ENCODE measurements at places on chromosomes 7 and 10.

- DNase-seq: no peak
These were observed 8.9 kb upstream of the GPER1 start for GRCh38 chr7:1078985-1079384.

DNA sequence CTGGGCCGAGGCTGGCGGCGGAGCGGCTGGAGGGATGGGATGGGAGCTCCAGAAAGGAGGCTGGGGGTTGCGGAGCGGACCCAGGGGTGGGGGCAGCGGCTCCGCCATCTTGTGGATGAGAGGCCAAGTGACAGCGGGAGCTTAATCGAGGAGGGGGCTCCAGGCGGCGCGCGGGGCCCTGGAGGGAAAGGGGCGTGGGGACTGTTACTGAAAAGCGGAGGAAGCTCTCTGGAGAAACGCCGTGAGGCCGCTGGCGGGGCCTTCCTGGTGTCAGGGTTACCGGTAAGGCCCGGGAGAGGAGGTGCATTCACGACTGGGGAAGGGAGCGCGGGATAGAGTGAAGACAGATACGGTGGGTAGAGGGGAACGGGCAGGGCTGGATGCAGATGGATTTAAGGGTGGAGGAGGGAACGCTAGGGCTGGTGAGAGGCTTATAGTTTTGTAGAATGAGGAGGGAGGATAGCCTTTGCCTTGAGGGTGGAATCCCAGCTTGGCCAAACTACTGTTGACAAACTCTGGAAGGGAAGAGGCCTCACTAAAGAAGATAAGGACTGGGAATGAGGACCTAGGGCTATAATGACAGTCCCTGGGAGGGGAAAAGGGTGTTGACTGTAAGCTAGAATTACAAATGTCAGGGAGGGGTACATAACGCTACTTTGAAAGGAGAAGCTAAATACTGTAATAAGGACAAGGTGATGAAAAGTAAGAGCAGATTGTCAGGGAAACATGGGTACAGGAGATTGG is 535 bp downstream of the BTRC start:
- peak; percentile 24 for DNase-seq

DNA sequence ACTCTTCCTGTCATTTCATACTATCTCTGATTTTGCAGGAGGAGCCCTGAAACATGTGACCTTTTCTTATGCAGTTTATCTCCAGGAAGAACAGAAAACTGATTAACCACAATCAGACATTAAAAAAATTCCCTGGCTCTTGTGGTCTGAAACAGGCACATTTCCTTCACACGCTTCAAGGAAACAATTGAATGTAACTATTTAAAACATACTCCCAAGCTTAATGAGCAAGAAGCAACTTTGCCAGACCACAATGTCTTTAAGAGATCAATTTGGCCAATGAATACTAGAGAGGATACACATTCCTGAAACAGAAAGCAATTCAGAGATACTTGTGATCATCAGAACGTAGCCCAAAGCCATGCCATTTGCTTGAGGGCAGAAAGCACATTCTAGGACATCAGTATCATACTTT is 65.8 kb downstream of the PIP4K2A start:
- peak; percentile 71 for DNase-seq

- DNase-seq: no peak
These were observed 41.2 kb downstream of the LRRC18 start for GRCh38 chr10:48898426-48898825.

DNA sequence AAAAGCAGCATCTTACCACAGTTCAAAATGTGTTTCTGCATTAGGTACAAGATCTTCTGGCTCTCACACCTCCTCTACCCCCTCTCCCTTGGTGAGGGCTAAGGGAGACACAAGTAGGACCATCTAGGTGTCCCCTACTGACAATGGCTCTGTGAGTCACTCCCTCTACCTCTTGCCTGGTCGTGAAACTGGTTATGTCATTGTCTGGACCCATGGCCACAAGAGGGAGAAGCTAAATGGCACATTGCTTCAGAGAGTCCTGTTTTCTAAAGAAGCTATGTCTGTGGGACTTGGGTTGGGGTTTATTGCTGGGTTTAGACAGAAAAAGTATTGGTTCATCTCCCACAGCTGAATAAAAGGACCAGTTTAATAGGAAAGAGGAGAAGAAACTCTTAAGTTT is 4.0 kb upstream of the PLXNA4 start:
- DNase-seq: no peak

DNA sequence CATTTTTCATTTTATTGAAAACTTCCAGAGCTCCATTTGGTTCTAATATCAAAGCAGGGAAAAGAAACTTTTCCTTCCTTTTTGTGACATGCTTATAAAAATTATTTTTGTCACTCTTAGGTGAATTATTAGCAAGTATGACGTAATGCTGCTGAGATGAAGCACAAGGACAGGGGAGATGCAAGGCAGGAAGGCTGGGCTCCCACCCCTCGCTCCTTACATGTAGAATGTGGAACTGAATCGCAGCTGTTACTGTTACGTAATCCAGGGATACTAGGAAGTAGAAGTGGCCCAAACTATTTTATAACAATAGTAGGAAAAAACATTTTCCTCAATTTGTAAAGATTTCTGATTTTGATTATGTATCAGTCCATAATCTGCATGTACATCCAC is 17.1 kb upstream of the GTPBP4 start:
- no peak for DNase-seq

- DNase-seq: no peak
These were observed 33.4 kb upstream of the AFAP1L2 start for GRCh38 chr10:114437473-114438292.

GRCh38 chr10:59037018-59037389 is 139.4 kb upstream of the PHYHIPL start:
- no peak for DNase-seq

- DNase-seq: no peak
These were observed 46.8 kb upstream of the ENO4 start for GRCh38 chr10:116802474-116802873.

DNA sequence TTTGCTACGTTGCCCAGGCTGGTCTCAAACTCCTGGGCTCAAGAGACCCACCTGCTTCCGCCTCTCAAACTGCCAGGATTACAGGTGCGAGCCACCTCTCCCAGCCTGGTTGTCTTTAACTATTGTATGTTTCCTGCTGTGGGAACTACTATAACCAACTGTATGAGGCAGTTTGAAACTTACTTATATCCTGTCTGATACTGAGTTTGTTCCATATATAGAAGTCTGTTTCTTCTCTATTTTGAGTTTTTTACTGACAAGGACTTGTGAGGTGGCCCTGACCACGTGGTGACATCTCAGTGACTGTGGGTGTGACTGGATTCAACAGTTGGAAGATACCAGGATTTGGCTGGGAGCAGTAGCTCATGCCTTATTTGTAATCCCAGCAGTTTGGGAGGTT is 14.2 kb downstream of the FBH1 start:
- no peak for DNase-seq

DNA sequence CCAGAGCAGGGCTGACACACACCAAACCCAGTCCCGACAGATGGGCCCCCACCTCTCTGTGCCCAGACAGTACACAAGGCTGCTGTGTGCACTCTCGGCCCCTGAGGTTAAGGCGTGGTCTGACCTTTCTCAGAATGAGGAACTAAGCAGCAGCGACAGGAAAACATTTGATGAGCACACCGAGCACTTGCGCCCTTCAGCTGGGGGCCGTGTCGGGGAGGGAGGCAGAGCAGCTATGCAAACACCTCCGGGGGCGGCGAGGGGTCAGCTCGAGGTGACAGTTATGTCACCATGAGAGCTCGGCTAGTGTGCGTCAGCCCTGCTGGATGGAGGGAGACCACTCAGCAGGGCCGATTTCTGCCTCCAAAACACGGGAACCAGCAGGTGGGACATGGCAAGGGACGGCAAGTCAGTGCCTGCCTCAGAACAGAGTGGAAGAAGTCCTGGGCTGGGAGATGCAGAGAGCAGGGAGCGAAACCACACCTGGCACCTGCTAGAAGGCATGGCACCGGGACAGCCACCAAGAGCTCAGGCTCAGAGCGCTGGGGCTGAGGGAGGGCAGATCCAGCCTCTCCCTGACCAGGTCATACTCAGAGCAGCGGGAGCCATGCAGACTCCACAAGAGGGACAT is 57.4 kb downstream of the CHST15 start:
- DNase-seq: no peak

GRCh38 chr7:38699471-38699870 is 68.3 kb upstream of the AMPH start:
- DNase-seq: peak; percentile 24

DNA sequence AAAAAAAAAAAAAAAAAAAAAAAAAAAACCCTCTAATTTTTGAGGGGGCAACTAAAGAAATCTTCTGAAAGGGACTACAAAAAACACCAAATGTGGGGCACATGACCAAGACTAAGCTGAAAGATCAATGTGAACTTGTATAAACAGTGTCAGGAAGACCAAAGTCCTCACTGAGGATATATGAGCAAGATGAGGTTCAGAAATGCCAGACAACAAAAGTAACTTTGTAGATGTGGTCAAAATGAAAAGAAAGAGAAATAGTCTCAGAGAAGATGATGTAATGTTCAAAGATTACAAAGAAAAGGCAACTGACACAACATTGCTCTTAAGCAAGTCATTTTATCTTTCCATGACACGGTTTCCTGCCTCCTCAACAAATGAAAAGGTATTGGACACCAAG is 48.7 kb upstream of the PTPRZ1 start:
- DNase-seq: no peak

DNA sequence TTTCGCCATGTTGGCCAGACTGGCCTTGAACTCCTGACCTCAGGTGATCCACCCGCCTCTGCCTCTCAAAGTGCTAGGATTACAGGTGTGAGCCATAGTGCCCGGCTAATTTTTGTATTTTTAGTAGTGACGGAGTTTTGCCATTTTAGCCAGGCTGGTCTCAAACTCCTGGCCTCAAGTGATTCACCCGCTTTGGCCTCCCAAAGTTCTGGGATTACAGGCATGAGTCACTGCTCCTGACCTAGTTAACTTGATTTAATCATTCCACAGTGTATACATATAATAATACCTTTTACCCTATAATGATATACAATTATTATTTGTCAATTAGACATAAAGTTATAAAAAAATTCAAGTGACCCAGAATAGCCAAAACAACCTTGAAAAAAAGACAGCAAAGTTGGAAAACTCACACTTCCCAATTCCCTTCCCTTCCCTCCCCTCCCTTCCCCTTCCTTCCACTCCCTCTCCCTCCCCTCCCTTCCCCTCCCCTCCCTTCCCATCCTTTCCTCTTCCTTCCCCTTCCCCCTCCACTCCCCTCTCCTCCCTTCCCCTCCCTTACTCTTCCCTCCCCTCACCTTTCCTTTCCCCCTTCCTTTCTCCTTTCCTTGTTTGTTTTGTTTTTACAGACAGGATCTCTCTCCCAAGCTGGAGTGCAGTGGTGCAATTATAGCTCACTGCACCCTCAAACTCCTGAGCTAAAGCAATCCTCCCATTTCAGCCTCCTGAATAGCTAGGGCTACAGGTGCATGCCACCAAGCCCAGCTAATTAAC is 14.8 kb upstream of the ZMIZ2 start:
- DNase-seq: peak; percentile 47

DNA sequence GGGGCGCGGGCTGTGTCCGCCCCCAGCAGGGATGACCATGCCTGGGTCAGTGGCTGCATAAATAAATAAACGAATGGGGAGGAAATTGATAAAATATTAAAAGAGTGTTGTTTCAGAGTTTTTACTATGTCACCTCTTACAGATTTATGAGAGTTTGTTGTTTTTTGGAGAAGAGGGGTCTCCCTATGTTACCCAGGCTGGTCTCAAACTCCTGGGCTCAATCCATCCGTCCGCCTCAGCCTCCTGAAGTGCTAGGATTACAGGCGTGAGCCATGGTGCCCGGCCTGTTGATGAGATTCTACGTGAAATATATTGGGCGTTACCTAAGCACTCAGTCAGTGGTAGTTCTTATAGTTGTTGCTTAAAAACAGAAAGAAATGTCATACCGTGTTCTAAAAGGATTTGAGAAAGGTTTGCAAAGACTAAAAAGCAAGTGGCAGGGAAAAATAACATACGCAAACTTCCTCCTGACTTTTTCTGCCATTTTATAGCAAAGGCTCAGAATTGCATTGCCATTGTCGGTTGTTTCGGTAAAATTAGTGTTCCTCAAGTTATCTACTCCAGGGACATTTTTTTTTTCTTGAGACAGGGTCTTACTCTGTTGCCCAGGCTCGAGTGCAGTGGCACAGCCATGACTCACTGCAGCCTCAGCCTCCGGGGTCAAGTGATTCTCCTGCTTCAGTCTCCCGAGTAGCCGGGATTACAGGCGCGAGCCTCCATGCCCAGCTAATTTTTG is 39.5 kb upstream of the FOXK1 start:
- no peak for DNase-seq

DNA sequence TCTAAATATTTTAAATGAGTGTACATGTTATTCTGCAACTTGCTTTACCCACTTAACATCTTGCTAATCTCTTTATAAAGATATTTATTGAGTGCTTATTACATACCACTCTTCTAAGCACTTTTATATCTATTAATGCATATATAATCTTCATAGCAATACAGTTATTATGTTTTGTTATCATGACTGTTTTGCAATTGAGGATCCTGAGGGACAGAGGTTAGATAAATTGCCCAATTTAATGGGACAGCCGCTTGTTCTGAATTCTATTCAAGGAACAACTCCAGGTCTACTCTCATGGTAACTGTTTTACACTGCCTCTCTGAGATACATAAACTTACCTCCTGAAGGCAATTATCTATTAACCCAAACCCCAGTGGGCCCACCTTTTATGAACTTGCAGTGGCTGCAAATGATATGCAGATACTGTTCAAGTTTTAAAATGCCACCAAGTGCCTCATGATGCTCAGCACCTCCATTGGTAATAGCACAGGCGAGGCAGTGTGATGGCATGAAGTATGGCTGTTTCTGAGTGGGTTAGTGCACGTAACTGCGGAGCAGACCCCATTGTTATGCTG is 60.5 kb downstream of the PON1 start:
- no peak for DNase-seq

GRCh38 chr10:24513155-24513554 is 210.5 kb downstream of the ARHGAP21 start:
- DNase-seq: peak; percentile 17

- no peak for DNase-seq
These were observed 65.1 kb upstream of the ITGA8 start for GRCh38 chr10:15784662-15785300.

- no peak for DNase-seq
These were observed 42.5 kb downstream of the MRC1 start for GRCh38 chr10:17851611-17852010.

GRCh38 chr10:12189426-12189825 is 6.3 kb downstream of the NUDT5 start:
- no peak for DNase-seq

GRCh38 chr10:14020037-14020664 is 310.6 kb downstream of the FRMD4A start:
- no peak for DNase-seq

DNA sequence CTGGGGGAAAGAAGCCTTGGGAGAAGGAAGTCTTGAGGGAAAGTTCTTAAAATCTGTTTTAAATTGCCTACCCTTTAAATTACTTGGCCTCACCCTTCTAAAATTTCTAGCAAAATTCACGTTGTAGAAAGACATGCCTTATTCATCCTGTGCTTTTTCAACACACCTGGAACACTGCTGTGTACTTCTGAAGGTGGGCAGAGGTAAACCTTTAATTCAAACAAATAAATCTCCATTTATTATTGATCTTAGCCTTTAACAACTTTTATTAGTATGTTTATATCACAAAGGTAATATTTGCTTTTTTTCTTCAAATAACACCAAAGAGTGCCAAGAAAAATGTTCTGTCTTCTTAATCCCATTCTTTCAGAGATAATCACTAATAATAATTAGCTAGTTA is 30.7 kb downstream of the DNAJB9 start:
- no peak for DNase-seq

All from GM04504 (cell line).